ENCODE measurements at places on chromosomes 12 and 14.

DNA sequence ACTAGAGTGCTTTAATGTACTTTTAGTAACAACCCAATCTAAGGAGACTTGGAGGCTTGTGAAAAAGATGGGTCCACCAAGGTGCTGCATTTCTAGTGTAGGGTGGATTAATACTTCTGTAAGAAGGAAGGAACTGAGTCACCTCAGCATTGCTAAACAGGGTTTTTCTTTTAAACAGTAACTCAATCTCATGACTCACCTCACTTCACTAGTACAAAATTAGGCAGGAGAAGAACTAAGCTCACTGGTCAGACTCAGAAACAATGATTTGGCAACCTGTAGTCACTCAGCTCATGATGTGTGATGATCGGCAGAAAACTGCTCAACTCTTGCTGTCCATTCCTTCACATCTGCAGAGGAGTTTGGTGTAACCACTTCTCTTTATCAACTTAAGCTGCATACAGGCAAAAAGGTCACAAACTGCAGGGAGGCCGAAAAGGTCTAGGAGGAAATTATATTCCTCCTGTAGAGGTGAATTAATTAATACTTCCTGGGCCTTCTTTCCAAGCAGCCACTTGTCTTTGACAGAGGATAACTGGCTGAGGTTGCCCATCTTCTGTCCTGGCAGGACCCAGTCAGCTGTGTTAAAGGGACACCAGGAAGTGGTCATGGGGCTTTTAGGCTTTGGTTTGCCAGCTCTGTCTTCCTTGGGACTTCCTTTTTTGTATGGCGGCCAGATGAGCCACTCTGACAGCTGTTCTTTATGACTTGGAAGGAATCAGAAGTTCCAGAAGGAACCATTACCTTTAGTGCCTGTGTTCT lies 466.9 kb downstream of the FUT8 start:
- peak; percentile 15 for DNase-seq

DNA sequence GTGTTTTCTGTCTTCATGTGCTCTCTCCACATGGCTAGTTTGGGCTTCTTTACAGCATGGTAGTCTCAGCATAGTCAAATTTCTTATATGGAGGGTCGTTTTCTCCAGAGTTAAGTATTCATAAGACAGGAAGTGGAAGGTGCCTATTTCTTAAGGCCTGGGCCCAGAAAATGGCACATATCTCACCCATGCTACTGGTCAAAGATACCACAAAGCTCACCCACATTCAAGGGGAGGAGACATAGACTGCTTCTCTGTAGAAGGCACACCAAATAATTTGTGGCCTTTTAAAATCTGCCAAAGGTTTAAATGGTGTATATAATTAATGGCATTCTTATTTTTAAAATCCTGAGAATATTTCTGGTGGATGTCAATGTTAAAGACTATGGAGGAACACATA lies 44.8 kb downstream of the CCDC91 start:
- no peak for DNase-seq

GRCh38 chr14:71362920-71363584 lies 455.8 kb downstream of the PCNX1 start:
- peak; percentile 59 for DNase-seq

GRCh38 chr12:122646517-122647217 lies 56.5 kb downstream of the HCAR2 start:
- DNase-seq: peak; percentile 96

- no peak for DNase-seq
Measured at GRCh38 chr12:22284871-22285270, 49.6 kb downstream of the ST8SIA1 start.

GRCh38 chr12:105427883-105428282 lies 97.4 kb downstream of the C12orf75 start:
- DNase-seq: no peak

GRCh38 chr12:124553862-124554428 lies 13.5 kb downstream of the NCOR2 start:
- DNase-seq: no peak

DNA sequence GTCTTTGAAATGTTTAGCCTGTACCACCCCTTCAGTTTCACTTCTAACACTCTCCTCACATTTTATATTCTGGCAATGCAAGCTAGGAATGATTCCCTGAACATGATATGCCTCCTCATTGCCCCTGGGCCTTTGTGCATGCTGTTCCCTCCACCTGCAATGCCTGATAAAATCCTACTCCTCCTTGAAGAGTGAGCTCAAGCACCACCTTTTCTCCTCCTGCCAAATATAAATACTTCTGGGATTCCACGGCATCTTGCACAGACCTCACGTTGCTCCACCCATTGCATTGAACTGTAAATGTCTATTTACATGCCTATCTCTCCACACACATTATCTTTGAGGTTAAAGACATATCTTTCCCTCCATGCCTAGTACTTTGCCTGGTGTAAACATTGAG lies 21.1 kb downstream of the NKX2-1 start:
- no peak for DNase-seq

GRCh38 chr14:20811986-20812975 lies 9.6 kb upstream of the RNASE1 start:
- no peak for DNase-seq

GRCh38 chr14:95257521-95257920 lies 62.2 kb downstream of the CLMN start:
- no peak for DNase-seq

DNA sequence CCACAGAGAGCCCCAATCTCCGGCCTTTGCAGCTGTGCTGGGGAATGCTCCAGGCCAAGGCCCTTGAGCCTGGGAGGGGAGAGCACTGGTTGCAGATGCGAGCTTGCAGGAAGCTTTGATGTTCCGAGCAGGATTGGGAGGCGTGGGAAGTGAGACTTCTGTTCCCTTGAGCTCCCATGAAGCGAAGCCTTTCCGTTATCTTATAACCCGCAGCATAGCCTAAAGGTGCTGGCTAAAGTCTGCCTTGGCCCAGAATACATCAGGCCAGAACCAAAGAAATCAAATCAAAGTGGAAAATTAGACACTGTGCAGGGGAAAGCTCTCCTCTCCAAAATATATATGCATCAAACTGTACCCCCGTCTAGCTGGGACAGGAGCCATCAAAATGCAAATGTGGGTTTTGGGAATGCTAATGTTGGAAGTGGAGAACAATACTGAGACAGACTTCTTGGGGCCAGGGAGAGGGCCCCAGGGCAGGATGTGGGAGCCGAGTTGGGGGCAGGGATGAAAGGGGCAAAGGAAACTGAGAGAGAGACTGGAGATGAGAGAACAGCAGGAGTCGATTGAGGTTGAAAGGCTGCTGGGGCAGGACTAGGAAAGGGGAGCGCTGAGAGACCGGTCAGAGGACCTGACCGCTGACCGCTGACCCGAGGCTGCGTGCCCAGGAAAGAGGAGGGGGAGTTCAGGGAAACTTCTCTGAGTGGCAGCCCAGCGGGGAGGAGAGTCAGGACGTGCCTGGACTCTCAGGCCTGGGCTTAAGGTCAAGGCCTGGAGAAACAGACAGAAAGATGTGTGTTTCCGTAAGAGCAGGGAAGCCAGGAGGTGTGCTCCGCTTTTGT lies 152.2 kb upstream of the PARP11 start:
- no peak for DNase-seq

GRCh38 chr12:64510667-64511066 lies 58.7 kb downstream of the TBK1 start:
- DNase-seq: no peak

DNA sequence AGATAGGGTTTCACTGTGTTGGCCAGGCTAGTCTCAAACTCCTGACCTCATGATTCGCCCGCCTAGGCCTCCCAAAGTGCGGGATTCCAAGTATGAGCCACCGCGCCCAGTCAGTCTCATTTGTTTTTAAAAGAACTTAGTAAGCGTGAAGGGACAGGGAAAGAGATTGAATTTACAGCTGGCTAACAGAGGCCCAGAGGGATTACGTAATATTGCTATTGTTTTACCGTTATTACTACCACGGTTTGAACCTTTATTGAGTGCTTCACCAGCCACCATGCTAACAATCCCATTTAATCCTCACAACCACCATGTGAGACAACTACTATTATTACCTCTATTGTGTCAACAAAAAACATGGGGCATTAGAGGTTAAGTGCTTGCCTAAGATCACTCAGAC lies 26.7 kb upstream of the BLTP3B start:
- DNase-seq: no peak

DNA sequence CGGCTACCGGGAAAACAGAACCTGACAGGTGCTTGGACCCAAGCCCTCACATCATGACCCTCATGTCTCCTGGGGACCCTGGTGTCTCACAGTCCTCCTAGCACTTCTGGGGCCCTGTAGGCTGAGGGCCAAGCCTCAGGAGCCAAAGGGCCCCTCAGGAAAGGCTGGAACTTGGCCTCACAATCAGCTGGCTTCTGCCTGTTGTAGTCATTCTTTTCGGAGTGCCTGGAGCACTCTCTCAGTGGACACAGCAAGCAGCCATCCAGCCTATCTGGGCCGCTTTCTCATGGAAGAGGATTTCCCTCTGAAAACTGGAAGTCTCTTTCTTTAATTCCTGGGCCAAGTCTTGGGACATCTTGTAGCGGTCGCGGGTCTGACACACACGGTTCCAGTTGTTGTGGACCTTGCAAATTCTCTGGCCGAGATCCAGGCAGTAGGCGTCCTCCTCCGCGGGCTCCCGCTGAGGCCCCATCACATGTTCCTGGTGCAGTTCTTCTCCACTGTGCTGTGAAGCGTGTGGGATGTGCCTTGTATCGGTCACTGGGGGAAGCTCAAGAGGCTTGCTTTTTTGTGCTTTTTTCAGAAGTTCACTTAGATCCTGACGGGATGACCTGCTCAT lies 169.3 kb downstream of the EMP1 start:
- no peak for DNase-seq

GRCh38 chr12:105835580-105836241 lies 303.0 kb downstream of the NUAK1 start:
- no peak for DNase-seq

DNA sequence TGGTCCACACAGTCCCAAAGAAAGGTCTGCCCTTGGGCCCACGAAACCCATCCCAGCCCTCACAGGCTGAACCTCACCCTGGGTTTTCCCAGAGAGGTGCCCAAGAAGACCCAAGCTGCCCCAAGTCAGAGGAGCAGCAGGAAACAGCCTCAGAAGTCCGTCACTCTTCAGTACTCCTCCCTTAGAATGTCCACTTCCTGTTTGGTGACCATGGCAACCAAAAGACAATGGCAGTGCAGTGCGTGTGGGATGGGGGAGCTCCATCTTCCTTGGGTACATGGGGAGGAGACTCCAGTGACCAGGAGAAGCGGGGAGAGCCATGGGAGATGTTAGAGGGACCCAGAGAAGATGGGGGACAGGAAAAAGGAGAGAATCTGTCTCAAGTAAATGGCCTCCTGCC lies 11.3 kb downstream of the SELPLG start:
- peak; percentile 63 for DNase-seq

DNA sequence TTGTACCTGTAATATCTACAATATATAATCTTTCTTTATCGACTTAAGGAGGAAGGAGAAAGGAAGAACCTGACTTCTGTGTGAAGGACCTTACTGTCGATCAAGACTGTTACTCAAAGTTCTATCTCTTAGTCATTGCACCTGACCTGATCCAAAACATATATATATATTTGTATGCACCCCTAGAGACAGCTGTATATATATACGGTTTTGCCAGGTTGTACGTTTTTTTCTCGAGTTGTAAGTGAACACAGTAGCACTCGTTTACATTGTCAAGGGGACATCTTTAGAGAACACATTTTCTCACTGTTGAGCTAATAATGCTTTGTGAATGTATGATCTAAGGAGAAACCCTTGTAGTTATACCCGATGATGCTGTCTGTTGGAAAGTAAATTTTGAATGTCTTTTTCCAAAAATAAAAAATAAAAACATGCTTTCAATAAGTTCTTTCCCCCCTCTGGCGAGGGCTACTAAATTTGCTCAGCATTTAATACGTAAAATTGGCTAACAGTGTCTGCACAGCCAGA lies 536 bp upstream of the SLC35E3 start:
- DNase-seq: peak; percentile 10

GRCh38 chr12:93397412-93397811 lies 19.7 kb downstream of the NUDT4 start:
- DNase-seq: no peak

DNA sequence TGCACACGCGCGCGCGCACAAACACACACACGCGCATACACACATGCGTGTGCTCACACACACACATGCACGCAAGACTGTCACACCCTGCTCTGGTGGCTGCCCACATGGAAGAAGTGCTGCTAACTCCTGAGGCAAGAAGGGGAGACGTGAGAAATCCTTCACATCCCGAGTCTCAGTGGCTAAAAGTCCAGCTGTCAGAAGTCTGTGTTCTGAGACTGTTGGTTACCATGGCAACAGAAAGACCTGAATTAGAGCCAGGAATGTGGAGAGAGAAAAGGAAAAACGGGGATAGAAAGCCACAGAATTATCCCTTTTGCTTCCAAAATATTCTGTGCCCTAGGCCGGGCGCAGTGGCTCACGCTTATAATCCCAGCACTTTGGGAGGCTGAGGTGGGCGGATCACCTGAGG lies 71.2 kb downstream of the PPFIBP1 start:
- no peak for DNase-seq

DNA sequence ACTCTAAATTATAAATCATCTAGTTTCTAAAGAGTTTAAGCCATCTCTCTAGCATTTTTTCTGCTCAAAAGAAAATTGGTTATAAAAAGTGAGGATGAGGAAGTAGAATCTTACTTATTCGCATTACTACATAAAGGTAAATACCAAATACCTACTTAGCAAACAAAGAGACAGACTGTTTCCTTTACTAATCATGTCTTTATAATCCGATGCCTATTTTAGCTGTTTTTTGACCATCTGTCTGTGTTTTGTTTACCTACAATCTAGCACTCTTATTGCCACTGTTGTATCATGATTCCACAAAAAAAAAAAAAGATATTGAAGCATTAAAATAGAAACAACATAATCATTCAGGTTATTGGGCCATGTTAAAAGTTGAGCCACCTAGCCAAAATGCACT lies 396.2 kb downstream of the PAWR start:
- no peak for DNase-seq

GRCh38 chr12:105836242-105836622 lies 302.5 kb downstream of the NUAK1 start:
- no peak for DNase-seq

- peak; percentile 95 for DNase-seq
Measured at GRCh38 chr12:7638760-7639555, 26.8 kb downstream of the APOBEC1 start.

- no peak for DNase-seq
Measured at GRCh38 chr14:29823816-29824215, 103.8 kb downstream of the PRKD1 start.

Measured in KBM-7 (cell line).